ENCODE measurements at places on chromosomes 1 and 21.

DNA sequence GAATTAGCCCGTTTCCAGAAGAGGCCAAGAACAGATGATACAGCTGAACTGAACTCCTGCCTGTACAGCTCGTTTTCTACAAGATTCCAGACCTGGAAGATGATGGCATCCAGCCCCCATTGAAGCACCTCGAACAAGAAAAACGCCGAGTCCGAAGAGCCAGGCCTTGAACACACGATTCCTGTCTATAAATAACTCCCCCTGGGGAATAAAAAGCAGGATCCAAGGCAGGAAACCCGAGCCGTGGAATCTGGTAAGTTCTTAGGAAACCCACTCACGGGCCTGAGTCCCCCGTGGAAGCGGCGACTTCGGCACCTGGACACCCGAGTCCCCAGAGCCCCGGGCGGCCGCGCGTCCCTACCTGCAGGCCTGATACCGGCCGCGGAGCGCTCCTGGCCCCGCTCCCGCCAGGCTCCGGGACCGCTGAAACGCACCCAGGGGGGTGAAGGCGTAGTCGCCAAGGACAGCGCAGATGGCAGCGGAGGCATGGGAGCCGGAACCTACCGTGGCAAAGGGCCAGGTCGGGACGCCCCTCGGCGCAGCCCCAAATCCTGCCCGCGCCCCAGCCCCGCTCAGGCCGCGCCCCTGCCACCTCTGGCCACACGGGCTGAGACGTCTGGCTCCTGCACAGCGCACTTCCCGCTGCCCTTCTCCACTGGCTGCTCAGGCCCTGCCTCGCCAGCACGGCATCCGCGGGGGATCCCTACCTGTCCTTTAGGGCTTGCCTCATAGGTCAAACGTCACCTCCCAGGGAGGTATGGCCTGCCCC lies 14.0 kb upstream of the HLCS start:
- DNase-seq = no peak

DNA sequence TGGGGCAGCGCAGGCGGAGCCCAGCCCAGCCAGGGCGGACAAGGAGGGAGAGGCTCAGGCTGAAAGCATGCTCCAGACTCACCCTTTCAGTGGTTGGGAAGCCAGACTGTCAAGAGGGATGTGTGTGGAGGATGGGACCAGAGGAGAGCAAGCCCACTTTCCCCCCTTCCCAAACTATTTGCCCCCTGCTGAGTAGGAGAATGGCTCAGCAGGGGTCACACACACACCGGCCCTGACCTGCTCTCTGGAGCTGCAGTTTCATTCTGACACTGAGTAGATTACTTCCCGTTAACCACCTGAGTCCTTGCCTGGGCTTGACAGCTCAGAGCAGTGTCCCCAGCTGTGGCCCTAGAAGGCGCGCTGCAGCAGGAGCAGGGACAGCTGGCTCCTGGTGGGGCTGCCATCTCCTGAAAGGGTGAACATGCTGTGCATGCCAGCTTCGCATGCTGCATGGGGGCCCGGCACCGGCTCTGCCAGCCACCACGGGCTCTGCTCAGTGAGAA lies 51.6 kb upstream of the CNTN2 start:
- DNase-seq = no peak

DNA sequence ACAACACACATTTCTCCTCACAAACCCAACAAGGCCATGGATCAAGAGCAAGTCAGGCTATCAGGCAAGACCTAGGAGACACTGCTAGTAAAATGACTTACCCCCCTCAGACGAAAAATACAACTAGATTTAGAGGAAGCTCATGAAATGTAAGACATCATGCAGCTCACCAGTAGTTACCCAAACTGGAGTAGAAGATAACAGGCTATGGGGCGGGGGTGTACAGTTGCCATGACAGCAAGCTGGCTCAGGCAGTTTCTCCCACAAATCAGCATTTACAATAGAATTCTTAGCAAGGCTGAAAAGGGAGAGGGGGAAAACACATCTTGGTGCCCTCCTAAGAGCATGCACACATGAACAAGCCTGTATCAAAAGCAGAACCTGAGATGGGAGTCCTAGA lies 13.9 kb downstream of the TPM3 start:
- no peak for DNase-seq

DNA sequence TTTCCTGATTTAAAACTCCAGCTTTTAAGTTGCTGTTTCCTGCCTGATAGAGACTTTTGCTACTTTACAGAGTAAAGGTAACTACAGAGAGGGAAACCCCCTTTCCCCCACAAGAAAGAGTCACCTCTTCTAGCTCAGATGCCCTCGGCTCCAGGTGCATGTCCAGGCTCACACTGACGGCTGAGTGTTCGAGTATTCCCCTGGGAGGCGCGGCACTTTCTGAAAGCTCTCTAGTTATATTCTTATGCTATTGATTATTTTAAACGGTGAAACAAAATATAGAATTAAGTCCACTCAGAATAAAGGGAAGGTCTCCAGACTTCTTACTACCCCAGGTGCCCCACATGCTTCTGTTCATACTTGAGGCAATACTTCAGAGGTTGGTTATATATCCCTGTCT lies 160.3 kb upstream of the FMN2 start:
- DNase-seq = no peak

GRCh38 chr21:41442481-41443186 lies 16.6 kb downstream of the MX1 start:
- DNase-seq = no peak

DNA sequence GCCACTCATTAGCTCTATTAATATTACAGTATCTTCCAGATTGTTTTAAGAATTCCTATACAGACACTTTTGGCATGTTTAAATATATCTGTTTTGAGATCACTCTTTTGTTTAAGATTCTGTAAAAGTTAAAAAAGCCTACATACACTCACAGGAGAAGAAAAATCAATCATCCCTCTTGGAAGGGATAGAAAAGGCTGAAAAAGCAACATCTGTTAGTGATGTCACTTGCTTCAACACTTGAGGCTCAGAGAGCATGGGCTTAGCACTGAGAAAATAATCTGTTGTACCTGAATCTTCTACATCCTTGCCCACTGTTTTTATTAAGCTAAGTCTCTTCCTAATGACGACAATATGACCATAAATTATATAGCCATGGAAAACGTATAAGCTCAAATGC lies 127.0 kb downstream of the ZP4 start:
- DNase-seq = no peak

GRCh38 chr1:55476445-55477015 lies 261.4 kb upstream of the USP24 start:
- no peak for DNase-seq

- DNase-seq = no peak
These were observed 30.5 kb downstream of the C4BPA start for GRCh38 chr1:207134581-207134980.

DNA sequence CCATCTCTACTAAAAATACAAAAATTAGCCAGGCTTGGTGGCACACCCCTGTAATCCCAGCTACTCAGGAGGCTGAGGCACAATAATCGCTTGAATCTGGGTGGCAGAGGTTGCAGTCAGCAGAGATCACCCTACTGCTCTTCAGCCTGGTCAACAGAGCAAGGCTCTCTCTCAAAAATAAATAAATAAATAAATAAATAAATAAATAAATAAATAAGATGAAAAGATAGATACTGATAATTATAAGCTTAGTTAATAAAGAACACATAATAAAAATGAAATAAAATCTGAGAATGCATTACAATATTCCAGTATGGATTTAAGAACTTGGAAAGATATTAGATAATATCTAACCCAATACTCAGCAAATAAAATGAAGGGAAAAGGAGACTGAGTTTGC lies 235.9 kb upstream of the DAB1 start:
- DNase-seq = no peak

DNA sequence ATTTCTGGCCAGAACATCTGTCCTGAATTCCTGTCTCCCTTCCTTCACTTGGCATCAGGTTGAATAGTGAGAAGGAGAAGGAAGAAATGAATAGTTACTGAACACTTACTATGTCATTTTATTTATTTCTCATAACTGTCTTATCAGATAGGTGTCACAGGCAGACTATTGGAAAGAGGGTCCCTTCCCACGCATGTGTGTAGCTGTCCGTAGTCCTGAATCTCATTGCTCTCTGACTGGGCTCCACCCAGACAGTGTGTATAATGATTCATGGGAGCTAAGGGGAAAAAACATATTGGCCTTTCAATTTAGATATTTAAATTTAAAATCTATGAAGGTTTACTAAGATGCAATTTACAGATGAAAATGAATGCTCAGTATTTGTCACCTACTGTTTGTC lies 86.1 kb downstream of the OMA1 start:
- no peak for DNase-seq

DNA sequence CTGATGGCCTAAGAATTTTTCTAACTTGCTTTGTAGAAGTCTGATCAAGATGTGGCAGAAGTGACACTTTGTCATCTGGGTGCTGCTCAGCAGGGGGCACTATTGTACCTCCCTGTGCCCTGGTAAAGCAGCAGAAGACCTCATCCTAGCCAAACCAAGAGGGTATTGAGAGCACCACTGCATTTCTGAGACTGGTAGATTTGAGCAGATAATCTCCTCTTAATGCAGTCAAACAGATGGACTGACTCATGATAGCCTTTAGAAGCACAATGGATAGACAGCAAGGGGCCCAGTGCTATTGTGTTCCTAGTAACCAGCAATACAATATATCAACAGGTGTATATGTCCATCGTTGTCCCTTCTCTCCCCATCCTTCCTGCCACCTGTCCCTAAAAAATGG lies 5.7 kb downstream of the TPM3 start:
- peak; percentile 65 for DNase-seq

DNA sequence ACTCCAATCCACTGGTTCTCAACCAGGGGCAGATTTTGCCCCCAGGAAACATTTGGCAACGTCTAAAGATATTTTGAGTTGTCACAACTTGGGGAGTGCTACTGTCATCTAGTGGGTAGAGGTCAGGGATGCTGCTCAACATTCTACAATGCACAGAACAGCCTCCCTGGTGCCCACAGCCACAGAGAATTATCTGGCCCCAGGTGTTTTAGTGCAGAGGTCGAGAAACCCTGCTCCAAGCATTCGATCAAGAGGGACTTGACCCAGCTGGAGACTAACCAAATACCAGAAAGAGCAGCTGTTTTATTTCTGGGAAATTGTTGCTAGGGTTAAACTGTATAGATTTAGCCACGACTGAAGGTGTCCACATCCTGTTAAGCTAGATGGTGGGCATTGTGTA lies 19.2 kb downstream of the CD247 start:
- DNase-seq = no peak

DNA sequence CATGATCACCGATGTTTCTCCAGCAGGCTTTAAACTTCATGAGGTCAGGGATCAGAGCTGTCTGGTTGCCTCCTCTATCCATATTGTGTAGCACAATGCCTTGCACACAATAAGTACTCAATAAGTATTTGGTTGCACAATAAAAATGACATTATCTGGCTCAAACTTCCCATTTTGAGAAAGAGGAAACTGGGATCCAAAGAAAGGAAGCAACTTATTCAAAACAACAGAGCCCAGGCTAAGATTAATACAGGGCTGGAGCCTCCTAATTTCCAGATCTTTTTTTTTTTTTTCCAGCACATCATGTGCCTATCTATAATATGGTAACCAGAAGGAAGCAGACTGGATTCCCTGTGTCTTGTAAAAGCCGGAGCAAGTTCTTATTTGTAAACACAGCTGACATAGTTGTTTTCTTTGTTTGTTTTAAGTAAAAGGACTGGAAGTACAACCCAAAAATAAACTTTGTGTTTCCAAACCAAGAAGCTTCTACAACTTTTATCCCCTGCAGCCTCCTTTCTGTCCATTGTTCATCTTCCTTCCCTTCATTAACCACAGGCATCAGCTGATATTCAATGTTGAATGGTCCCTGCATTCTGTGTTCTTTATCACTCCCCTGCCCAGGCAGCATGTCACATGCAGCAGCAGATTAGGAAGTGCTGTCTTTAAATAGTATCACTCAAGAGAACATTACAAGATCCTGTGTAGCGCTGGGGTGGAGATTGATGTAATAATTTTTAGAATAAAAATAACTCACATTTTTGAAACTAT lies 71.2 kb upstream of the HOOK1 start:
- no peak for DNase-seq

GRCh38 chr1:26999440-26999987 lies 6.0 kb downstream of the TRNP1 start:
- DNase-seq = no peak

GRCh38 chr1:154571964-154572288 lies 4.3 kb downstream of the CHRNB2 start:
- DNase-seq = no peak

GRCh38 chr1:231074046-231074445 lies 34.0 kb upstream of the FAM89A start:
- no peak for DNase-seq

DNA sequence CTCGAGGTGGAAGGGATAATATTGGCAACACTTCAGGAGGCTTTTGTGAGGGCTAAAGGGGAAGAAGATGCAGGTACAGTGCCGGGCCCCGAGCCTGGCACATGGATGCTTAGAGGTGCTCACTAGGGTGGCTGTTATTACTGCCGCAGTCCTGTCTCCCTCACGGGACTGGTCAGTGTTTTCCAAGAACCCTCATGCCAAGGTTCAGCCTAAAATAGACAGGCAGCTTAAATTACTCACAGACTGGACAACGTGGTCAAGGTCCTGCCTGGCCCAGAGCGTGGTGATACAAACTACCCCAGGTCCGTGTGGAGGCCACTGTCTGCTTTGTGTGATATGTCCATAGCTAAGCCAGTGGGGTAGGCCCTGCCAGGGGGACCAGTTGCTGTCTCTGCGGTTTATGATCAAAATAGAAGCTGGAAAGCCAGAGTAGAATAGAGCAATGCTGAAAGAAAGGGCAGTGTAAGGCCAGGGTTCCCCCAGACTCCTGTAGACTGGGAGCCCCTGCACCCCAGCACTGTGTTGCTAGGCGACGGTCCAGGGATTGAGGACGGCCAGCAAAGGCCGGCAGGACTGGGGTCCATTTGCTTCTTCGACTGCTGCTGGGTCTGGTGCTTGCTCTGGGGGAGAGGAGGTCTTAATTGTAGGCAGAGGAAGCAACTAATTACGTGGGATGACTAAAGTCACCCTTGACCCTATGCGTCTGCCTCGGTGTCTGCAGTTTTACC lies 36.1 kb downstream of the ELAPOR1 start:
- DNase-seq = no peak

GRCh38 chr1:222171005-222171404 lies 376.9 kb downstream of the HHIPL2 start:
- DNase-seq = no peak

DNA sequence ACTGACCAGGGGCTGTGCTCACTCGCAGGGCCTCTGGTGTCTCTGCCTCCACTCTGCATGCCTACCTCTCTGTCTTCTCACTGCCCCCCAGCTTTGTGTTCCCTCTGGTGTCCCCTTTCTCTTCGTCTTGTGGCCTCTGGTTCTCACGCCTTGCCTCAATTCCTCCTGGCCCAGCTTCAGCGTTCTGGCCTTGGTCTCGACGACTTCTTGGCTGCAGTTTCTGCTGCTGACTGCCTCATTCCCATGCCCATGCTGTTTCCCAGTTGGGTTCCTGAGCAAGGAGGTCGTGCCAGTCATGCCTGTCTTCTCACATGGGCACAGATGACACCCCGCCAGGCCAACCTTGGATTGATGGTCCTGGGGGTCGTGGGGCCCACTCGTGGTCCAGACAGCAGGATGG lies 423.0 kb upstream of the VAMP3 start:
- no peak for DNase-seq

- no peak for DNase-seq
These were observed 2.8 kb downstream of the IL20 start for GRCh38 chr1:206868264-206868663.

All from activated CD4-positive, alpha-beta T cell treated with anti-CD3 and anti-CD28 coated beads, Interleukin-2, amount 50 U/mL, for 1 hour (primary cell).